Urothelium cell line (cell line): ENCODE measurements at places on chromosomes 6 and 20.

GRCh38 chr20:36526521-36527011 is 14.8 kb upstream of the MYL9 start:
- no peak for DNase-seq

DNA sequence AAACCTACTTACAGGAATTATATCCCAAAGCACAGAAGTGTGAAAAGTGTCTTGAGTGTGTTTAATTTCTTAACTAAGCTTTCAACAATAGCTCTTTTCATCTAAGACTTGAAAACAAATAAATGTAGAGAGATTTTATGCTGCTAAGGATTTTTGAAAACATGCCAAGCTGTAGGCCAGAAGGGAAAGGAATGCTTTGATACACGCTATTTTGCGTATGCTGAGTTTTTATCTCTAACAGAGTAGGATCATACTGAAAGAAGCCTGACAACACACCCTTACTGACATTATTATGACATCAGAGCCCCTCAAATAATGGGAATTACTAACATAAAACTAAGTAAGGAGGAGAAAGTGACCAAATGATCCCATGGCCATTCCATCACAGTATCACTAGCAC is 265.5 kb downstream of the KHDC1L start:
- DNase-seq, result no peak

DNA sequence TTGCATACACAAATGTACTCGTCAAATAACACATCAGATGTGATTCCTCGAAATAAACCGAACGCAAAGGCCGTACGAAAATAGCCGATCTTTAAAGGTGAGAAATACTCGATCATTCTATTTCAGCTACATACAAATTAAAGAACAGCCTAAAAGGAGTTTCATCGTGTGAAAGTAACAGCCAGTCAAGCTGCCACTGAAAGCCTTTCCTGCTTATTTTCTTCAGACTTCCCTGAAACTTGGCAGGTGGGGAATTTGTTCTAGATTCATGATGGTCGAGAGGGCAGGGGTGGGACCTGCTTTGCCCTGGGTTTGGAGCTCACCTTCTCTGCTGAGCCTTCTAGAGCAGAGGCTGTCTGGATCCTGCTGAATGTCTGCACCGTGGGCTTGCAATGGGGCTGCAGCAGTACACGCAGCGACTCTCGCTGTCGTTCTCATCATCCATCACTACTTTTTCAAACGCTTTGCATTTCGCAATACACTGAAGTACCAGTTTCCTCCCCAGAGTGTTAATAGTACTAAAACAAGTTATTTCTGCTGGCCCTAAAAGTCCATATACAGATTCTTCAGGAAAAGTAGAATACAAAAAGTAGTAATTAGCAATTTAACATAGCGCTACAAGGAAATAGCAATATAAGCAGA is 16.2 kb downstream of the FOXC1 start:
- DNase-seq, result no peak

DNA sequence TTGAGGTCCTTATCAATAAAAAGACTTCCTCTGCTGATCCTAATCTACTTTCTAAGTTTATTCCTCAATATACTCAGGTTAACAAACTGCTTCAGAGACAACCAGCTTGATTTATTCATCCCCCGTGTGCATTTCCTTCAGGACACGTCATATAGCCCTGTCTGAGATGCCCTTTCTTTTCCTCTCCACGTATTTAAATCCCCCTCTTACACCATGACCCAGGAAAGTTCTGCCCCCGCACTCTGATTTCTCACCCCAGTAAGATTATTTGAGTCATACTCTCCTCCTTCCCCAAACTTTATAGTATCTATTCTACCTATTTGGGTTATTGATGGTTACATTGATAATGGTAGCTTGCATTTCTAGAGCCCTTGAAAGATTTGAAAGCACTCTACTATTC is 9.8 kb upstream of the CGA start:
- no peak for DNase-seq

DNA sequence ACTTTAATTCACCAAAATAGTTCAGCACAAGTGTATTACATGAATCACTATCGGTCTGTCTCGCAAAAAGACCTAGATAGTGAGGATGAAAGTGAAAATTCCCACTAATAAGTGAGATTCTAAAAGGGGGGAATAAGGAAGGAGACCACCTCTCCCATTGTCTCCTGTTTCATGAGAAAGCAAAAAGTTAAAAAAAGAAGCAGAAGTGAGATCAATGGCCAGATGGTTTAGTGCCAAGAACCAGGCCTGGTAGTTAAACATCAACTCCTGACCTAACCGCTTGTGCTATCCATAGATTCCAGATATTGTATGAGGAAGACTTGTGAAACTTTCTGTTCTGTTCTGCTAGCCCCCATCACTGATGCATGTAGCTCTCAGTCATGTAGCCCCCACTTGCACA is 293.0 kb downstream of the RNGTT start:
- DNase-seq, result no peak

- DNase-seq, result no peak
These were observed 33.3 kb upstream of the GRM4 start for GRCh38 chr6:34179106-34179720.

DNA sequence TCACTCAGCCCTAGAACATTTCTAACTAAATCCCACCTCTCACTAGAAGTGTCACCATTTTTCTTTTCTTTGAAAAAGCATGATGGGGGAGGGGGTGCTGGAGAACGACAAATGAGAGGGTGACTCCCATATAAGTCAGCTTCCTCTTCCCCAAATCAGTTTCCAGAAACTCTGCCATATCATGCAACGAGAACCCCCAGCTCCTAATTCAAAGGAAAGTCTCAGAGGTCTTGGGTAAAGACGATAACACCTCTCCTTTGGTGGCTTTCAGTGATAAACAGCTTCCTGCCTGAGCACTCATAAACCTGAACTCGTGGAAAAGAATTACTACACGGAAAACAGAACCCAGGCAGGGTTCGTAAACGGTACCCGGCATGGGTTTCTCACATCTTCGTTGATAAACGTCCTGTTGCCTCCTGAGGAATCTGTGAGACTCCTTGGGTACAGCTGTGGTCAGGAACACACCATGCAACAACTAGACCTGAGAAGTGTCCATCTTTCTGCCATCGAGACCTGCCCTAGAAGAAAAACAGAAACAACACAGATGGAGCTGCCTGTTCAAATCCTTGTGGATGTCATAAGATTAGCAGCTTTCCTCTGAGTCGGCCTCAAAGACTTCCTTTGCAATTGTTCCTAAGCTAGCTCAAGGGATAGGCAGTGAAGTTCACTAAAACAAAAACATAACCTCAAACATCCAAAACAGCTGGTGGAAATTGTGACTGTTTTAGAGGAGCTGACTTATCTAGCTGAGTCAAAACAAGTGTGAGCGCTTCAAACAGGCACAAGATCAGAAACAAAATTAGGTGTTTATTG is 185.8 kb upstream of the PRDM1 start:
- DNase-seq, result no peak

DNA sequence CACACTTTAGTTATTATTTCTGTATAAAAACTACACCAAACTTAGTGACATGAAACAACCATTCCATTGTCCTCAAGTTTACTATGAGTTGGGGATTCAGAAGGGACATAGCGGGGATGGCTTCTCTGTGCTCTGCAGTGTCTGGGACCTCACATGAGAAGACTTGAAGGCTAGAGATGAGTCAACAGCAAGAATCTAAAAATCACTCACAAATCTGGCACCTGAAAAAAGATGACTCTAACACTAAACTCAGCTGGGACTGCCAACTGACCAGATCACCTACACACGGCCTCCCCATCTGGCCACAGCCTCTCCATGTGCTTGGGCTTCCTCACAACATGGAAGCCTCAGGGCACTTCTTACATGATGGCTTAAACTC is 63.0 kb upstream of the EYA2 start:
- DNase-seq, result no peak

DNA sequence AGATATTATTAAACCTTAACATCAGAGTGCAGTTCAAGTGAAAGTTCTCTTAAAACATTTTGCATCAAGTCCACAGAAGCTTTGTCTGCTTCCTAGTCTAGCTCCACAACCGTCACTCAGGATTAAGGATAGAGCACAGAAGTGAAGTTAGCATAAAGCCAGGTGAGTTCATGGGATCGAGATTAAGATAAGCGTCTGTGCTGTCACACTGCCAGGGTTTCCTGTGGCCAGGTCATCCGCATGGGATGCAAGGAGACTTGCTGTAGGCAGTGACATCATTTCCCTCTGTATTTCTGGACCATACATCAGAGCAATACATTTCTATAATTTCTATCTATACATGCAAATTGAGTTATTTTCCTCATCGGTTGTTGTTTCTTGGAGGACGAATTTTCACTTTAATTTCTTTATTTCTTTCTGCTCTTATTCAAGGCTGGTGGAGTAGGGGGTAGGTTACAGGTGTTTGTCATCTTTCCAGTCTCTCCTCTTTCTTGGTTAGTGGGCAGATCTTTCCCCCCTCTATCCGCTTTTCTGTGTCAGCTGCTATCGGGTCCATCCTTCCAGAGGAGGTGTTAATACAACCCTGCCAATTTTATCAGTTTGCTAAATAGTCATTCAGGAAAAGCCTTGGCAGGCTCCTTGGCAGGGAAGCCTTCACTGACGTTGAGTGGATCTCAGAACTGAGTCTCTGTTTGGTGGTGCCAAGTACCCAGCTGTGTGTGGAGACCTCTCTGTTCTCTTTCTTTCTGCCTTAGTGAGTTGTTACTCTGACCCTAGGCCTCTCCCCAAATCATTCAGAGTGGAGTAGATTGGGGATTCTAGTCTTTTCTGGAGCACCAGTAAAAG is 307.6 kb upstream of the MAP3K7 start:
- DNase-seq, result no peak

DNA sequence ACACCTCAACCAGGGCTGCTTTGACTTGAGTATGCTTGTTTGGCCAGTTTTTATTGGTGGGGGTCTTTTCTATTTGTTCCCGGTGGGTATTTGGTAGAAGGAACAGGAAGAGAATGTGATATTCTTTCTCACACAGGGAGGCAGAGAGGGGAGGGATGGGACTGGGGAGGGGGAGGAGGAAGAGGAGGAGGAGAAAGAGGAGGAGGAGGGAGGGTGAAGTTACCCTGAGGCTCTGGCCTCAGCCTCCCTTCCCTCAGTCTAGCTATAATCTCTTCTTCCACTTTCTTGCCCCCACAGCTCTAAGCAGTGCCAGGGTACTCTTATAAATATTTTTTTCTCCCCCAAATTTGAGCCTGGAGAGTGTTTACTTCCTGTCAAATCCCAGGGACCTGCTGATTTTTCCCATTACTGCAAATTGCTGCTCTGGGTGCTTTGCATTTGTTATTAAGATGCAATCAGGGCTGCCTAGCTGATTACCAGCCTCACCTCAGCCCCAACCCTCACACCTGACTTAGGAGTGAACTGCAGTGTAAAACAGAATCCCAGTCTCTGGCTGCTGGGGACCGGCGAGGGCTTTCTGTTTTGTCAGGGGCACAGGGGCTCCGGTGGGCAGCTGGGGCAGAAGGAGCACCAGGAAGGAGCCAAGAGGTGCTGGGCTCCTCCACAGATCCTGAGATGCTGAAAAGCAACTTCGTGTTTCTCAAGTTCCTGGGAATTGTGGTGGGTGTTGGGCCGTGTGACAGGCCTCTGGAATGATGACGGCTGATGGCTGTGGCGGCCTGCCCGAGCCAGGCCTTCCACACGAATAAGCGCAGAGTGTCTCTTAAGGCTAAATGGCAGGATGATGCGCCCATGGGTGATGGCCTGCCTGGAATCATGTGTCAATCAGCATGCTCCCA is 141.4 kb downstream of the CD83 start:
- no peak for DNase-seq

GRCh38 chr6:2831392-2831791 is 10.3 kb downstream of the SERPINB1 start:
- DNase-seq, result no peak

- no peak for DNase-seq
These were observed 30.3 kb upstream of the EPB41L2 start for GRCh38 chr6:131093334-131093733.

DNA sequence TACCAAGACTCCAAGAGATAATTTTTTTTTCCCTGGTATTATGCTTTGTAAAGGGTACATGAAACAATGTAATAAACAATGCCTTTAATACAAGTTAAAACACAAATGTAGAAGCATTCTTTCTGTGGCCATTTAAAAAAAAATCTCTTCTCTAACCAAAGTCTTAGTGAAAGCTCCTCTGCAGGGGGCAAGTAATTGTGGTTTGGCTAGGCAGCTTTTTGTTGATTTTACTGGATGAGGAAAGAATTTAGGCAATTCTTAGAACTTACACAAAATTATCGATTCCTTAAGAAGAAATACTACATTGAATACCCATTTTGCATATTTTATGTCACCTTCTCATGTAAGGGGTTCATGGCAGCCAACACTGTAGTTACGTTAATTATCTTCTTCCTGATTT is 12.4 kb downstream of the TFB1M start:
- DNase-seq, result no peak

GRCh38 chr6:63458480-63459115 is 113.7 kb upstream of the LOC128125822 start:
- no peak for DNase-seq

DNA sequence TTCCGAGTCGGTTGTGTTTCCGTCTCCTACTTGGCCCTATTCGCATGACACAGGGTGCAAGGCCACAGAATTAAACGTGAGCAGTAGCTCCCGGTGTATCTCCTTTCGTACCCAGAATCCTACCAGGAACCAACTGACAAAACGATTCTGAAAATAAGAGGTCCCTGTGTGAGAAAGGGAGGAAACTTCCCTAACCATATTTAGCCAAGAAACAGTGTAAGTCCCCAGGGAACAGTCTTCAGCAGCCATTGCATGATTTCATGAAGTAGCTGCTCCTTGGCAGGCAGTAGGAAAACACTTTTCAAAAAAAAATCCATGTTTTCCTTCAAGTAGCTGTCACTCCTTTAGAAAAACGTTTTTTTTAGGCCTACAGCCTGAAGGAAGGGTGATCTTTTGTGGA is 46.9 kb downstream of the PDE10A start:
- no peak for DNase-seq

DNA sequence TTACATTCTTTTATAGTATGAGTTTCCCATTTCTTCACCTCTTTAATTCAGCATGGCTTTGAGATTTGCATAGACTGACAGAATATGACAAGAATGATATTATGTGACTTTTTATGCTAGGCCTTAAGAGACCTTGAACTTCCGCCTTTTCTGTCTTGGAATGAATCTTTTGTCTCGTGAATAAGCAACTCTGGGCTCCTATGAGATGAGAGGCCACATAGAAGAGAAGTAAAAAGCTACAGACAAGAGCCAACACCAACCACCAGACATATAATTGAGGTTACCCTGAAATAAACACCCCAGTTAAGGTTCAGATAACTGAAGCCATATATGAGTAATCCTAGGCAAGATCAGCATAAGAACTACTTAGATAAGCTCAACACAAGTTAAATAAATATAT is 600.8 kb downstream of the MEI4 start:
- no peak for DNase-seq

- no peak for DNase-seq
These were observed 104.1 kb downstream of the CDH4 start for GRCh38 chr20:61356196-61356595.

GRCh38 chr6:168196385-168196860 is 117.4 kb upstream of the FRMD1 start:
- DNase-seq, result no peak

GRCh38 chr20:61588411-61589385 is 336.6 kb downstream of the CDH4 start:
- DNase-seq, result peak; percentile 59
